ENCODE measurements at places on chromosomes 3 and 15. TPM values are rescaled to one million over a fixed set of nuclear protein-coding genes. Genes with fewer than 3 reads are reported as not detected.

DNA sequence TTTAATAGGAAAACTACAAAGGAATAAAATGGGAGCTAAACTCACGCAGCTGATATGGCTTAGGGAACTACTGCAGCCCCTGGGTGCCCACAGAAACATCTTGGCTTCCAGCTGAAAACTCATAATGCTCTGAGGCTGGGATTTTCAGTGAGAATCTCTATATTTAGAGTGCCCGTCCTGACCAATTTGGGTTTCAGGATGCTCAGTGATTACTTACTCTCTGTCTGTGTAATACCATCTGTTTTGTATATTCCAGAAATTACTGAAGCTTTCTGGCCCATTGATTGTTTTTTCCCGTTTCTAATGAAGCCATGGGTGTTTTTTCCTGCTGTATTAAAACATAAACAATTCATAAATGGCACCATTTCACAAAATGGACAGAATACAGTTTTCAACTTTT lies 50.6 kb upstream of the ZNF385D start:
- DNase-seq = no peak

- DNase-seq = peak; percentile 47
These were observed 216.1 kb downstream of the WNT5A start for GRCh38 chr3:55270976-55271375.

DNA sequence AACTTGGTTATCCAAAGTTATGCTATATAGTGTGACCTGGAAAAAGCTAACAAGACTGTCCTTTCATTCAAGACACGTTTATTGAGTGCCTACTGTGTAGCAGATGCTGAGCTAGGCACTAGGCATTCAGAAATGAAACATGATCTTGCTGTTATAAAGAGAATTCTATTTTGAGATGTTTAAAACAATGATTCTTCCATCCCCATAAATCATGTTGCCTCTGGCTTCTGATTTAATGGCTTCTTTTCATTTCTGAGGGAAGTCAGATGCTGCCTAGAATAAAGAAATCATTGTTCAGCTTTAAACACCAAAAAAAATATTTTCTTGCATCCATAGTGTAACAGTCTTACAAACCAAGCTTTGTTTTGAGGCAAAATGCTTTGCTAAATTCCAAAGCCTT lies 620.9 kb upstream of the UBE2E2 start:
- peak; percentile 26 for DNase-seq

GRCh38 chr15:75114796-75115195 lies 86.9 kb upstream of the C15orf39 start:
- no peak for DNase-seq

DNA sequence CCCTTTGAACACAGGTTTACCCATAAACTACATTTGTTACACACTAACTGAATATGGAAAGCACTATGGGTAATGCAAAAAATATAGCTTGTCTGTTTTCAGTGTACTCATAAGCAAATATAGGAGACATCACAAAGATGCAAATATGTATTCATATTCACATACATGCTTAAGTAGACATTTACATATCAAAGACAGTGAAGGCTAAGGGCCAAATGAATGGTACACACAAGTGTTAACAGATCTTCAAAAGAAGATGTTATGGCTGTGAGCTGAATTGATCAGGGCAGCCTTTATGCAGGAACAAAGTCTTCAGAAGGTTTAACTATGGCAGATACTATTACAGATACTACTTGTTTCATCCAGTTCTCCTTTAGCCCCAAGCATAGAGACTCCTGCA lies 384.1 kb downstream of the FHIT start:
- no peak for DNase-seq

DNA sequence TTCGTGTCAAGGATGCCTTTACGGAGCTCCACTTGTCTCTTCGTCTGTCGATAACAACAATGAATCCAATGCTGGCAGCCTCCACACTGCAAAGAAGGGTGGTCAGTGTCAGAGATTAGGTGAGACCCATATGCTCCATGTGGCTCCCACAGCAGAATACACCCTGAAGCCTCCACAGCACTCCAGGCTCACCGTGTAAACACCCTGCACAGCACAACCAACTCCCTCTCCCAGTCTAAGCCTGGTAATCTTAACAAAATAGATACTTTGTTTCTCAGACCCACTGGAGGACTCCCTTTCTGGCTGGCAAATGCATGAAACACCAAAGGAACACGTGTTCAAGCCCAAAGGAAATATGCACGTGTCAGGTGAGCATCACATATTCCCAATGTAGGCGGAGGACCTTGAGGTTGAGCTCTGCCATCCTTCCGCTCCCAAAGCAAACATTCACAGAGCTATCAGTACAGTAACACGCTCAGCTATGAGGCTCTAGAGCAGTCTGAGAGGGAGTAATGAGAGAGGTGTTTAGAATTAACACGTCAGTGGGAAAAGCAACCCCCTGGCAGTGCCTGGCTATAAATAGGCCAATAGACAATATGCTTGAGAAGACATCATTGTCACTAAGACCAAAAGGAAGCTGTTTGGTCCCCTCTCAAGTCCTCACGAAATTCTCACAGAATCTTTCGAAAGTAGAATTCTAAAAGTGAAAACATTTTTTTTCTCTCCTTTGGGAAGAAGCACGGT lies 86.7 kb downstream of the MCF2L2 start:
- DNase-seq = no peak

GRCh38 chr3:86865506-86865905 lies 125.4 kb downstream of the VGLL3 start:
- DNase-seq = peak; percentile 5

GRCh38 chr3:30775040-30775439 lies 119.4 kb downstream of the GADL1 start:
- DNase-seq = no peak

GRCh38 chr3:161343986-161344385 lies 27.3 kb downstream of the SPTSSB start:
- DNase-seq = peak; percentile 11

DNA sequence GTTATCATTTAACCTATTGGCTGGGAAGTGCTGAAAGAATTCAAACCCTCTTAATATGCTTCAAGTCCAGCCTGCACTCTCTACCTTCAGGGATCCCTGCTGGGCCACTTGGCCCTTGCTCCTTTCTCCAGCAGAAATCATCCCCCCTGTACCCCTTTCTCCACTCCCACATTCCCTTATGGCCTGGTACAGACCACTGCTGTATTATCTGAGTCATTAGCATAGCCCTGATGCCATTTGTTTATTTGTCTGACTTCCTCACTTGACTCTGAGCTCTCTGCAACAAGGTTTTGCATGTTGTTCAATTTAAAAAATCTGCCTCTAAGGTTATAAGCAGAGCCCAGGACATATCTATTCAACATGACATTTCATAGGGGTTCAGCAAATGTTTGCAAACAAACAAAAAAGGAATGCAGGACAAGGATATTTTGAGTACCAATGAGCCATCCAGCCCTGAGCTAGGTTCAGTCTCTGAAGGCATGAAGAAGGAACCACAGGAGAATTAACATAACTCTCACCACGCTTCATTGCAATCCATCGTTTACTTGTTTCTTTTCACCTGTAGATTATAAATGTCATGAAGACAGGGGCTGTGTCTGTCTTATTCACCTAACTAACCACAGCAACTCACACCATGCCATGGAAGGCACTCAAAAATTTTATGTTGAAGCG lies 26.6 kb upstream of the HES1 start:
- no peak for DNase-seq

GRCh38 chr3:17329927-17330326 lies 412.5 kb downstream of the TBC1D5 start:
- no peak for DNase-seq

DNA sequence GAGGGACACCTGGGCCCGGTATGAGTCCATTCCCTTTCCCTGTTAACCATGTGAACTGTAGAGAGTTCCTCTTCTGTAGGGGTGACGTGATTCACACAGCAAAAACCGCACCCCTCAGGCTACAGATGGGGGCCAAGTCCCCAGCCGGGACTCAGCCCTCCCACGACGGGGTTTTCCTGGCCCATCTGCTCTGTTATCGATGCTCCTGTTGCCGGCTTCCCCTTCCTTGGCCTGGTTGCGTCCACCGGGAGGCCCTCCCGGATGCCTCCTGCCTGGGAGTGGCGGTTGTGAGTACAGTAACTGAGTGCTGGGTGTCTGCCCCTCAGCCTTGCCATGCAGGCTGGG lies 817 bp upstream of the PLXNA1 start:
- no peak for DNase-seq

The FANCD2OS gene
- not detected for total RNA-seq

The SELENOT gene
- 239 TPM for total RNA-seq

The CNTN6 gene
- total RNA-seq = not detected

The CCR1 gene
- total RNA-seq = 0.27 TPM

The PLSCR2 gene
- total RNA-seq = not detected
